ENCODE measurements at places on chromosomes 12 and 14. TPM values are rescaled to one million over a fixed set of nuclear protein-coding genes. Genes with fewer than 3 reads are reported as not detected.
A peak's percentile ranks its signal among the peaks of the same experiment; 100 is the strongest.

The WSCD2 gene
- 3.6 TPM for total RNA-seq

The C12orf60 gene
- 4.4 TPM for total RNA-seq

The GPX2 gene
- not detected for total RNA-seq

The LALBA gene
- total RNA-seq = not detected

The TMTC1 gene
- 13.9 TPM for total RNA-seq

The IFNG gene
- total RNA-seq = not detected

The VDR gene
- total RNA-seq = 0.09 TPM

The PLEKHG7 gene
- not detected for total RNA-seq

The PLA2G1B gene
- 0.64 TPM for total RNA-seq

The COX8C gene
- not detected for total RNA-seq

DNA sequence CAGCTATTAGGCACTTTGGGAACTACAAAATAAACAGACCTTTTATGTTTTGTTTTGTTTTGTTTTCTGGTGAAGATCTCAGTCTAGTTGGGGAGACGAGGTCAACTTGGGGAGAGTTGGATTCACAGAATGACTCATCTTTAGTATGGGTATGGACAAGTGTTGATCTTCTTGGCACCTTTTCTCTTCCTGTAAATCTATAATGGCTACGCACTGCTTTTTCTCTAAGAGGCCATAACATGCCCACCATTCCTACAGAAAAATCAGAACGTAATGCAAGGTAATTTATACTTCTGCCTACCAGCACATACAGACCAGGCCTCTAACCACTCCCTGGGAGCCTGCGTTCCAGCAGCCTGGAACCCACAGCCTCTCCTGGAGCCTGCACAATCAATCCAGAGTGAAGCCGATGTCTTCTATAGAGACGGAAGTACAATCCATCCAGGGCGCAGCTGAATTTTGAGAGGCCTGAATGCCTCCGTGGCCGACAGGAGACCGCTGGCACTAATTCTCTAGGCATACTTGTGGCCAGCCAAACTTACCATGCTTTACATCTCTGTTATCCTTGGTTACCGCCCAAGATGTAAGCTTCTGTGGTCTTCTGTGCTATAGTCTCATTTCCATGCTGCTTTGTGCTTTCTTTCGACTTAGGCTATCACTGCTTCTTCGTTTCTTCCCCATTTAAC, 717 bp downstream of the PPHLN1 start:
- peak; percentile 12 for DNase-seq

GRCh38 chr12:46692606-46693005, 133.2 kb downstream of the SLC38A4 start:
- no peak for DNase-seq

- no peak for DNase-seq
Measured at GRCh38 chr12:49541911-49542505, 3.2 kb downstream of the KCNH3 start.

- no peak for DNase-seq
Measured at GRCh38 chr14:64817631-64818030, 62.1 kb downstream of the SPTB start.

DNA sequence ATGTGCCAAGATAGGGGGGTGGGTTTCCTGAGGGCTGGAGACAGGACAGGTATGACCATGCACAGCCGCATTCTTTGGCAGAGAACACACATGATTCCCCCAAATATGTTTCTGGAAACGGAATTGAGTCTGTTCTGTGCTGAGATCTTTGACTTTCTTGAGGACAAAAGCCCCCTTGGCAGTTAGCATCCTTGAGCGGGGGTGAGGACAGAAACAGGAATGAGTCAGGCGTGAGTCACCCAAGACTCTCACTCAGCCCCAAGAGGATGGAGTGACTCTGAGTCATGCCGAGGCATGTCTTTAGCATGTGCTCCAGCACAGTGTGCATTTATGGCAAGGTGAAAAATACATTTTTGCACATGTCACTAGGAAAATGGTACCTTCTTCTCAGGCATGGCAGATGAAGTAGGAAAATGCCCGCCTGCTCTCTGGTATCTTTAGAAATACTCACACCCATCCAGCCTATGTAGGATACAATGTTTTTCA, 52.1 kb downstream of the DAD1 start:
- no peak for DNase-seq

- no peak for DNase-seq
Measured at GRCh38 chr14:104387022-104388010, 192.2 kb upstream of the C14orf180 start.

DNA sequence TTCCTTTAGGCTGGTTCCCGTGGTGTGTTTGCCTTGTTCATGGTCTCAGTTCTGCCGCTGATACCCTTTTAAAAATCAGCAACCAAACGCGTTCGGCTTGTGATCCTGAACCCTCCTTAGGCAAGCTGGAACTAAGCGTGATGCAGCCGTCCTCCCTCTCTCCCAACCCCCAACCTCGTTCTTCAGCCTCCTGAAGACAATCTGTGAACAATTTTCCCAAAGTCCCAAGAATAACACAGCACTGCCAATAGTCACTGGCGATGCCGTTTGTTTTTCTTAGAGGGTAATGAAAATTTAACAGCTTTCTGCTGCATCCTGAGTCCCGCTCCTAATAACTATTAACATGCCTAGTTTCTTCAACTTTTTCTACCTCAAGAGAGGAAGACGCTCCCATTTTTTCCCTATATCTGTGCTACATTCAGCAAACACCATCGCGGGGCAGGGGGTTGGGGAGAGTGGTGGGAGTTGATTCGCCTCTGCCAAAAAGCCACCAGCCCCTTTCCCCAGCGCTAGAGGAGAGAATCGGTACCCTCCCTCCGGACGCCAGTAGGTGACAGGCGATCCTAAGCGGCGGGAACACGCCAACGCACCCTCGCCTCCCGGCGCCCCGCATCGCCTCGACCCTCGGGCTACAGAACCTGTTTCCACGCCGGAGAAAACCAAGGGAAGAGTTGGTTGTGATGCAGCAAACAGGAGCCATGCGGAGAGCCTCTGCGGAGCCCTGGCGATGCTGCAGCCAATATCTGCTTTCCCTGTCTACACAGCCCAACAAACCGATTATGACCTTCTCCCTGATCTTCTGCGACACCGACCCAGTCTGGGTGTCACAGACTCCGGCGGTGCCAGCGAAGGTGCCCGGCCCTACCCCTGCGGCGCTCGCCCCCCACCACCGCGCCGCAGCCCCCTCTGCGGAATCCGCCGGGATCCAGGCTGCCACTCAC, 752 bp downstream of the PRICKLE1 start:
- DNase-seq = peak; percentile 23

- no peak for DNase-seq
Measured at GRCh38 chr14:61325166-61325565, 3.8 kb downstream of the PRKCH start.

GRCh38 chr12:80230068-80230467, 130.7 kb downstream of the OTOGL start:
- peak; percentile 42 for DNase-seq

GRCh38 chr12:107329569-107330324, 236.4 kb upstream of the CRY1 start:
- DNase-seq = no peak

DNA sequence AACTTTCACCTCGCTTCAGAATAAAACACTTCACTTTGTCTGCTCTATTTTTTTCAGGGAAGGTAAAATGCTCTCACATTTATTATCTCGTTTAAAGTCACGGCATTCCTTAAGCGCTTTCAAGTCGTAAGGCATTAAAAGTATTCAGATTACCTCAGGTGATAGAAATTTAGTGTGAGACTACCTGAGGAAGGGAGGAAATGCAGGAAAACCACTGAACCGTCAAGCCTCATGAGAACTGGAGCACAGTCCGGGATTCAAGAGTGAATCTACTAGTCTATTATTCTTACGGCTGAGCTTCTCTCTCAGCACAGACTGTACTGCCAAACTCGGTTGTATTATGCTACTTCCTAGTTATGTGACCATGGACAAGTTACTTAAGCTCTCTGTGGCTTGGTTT, 8.3 kb upstream of the PPFIBP1 start:
- no peak for DNase-seq

DNA sequence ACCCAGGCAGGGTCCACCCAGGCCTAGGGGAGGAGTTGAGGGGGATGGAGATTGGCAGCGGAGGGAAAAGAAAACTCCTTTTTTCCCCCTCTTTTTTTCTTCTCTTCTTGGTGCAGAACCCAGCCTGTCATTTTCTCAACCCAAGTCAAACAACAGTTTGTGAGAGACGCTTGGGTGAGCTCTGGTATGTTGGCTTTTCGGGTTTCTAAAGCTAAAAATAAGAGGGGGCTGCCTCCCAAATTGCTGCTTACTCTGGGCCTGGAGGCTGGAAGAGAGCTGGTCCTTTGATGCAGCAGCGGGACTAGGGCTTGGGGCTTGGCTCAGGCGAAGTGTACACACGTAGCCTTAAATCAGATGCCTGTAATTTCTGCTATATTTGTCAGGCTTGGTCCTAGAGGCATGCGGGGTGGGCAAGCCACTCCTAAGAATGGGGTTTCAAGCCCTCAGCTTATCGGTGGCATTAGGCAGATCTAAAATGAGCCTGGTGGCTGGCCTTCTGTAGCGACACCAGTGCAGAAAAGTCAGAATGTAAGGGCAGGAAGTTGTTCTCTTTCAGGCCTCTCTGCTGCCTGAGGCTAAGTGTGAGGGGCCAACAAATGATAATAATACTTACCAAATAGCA, 816 bp upstream of the SLC8A3 start:
- no peak for DNase-seq

GRCh38 chr14:28307506-28307905, 459.1 kb upstream of the FOXG1 start:
- no peak for DNase-seq

- no peak for DNase-seq
Measured at GRCh38 chr12:6961695-6962284, 8.7 kb downstream of the PHB2 start.

GRCh38 chr12:104750061-104750460, 208.0 kb downstream of the SLC41A2 start:
- DNase-seq = no peak

Data from cerebellum (tissue), 4 donors.